Esophagus squamous epithelium (tissue), 5 donors: ENCODE measurements at places on chromosomes 1 and 21.
A peak's percentile ranks its signal among the peaks of the same experiment; 100 is the strongest.

DNA sequence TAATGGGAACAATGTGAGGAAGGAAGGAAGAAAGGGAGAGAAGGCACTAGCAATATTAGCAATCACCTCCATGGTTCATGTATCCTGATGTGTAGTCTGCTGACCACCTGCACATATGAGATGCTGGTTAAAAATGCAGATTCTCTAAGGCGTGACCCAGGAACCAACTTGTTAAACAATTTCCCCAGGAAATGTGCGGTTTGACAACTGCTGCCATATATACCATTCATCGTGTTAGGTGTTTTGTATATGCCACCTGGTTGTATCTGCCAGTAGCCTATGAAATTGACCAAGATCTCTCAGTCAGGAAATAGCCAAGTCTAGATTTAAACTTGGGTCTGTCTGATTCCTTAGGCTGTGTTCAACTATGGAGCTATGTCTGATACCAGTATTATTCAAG lies 4.1 kb downstream of the SEMA4A start:
- DNase-seq = no peak

DNA sequence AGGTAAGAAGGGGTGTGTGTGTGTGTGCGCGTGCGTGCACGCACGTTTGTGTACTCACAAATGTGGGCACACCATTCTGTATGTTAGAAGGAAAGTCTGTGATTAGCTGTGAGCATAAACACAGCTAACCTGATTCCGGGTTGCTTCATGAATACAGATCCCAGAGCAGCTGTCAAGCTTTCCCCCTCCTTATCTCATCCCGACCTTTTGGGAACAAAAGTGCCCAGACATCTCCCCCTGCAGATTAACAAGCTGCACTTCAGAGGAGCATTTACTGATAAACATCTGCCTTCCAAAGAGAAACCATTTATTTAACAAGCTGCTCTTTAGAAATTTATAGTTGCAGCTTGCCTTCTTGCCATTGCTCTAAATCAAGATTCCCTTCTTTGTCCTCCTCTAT lies 97.0 kb downstream of the MT1HL1 start:
- DNase-seq = no peak

DNA sequence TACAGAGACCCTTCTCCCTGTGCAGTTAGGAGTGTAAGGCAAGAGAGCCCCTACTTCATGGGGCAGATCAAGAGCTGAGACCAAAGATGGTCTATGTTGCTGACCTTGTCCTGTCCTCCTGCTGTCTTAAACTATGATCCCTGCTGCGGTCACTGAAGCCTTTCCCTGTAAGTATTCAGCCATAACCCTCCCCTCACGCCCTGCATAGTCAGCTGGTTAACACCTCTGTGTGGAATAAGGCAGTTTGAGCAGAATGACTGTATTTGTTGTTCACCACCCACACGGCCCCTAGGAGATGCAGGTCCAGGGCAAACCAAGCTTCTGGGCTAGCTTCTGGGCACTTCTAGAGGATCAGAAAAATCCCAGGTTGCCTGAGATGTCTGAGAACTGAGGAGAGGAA lies 356 bp downstream of the TSPAN1 start:
- no peak for DNase-seq

DNA sequence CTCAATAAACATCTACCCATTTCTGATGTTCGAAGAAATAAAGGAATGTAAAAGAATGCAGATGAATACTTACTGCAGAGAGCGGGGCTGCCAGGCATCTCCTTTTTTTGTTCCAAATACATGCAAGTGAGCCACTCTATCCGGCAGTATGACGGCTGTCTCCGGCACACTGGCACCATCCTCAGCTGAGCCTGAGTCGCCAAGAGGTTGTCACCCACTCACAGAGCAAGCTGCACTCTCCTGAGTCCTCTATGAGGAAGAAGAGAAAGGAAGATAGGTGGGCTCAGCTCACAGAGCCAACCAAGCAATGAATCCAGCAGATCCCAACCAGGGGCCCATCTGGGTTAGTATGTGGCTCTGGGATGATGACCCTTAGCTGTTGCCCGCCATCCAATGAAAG lies 65.3 kb downstream of the CD46 start:
- no peak for DNase-seq

DNA sequence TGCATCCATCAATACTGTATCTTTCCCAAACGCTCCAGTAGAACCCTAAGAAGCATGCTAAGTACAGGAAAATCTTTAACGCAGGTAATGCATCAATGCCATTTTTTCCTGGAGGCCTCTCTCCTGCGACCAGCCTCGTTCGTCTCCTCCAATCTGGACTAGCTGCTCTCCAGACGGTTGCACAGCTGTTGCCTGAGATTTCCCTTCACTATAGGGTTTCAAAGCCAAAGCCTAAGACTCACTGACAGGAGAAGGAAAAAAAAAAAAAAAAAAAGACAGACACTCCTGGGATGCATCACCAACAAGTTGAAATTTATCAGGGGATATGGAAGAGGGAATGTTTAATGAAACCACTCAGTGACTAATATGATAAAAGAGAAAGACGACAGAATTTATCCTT lies 93.0 kb downstream of the APP start:
- no peak for DNase-seq

- no peak for DNase-seq
These were observed 26.2 kb upstream of the CAP1 start for GRCh38 chr1:40014253-40014706.

DNA sequence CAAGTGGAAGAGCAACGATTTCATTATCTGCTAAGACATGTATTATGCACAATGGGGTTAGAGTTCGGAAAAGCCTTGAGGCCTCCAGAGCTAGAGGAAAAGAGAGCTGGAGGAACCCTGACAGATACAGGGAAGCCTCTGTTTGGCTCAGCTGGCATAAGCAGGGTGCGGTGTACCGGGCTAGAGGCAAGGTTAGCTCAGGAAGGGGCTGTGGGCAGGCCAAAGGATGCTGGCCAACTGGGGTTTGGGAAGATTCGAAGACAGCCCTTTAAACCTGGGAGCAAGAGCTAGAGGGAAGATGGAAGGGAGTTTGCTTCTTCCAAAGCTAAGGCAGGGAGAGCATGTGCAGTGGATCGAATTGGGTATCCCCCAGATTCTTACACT lies 107.6 kb upstream of the TLR5 start:
- no peak for DNase-seq

GRCh38 chr1:155272466-155273342 lies 600 bp downstream of the CLK2 start:
- no peak for DNase-seq

GRCh38 chr1:117627546-117628130 lies 21.8 kb downstream of the TENT5C start:
- DNase-seq = no peak

GRCh38 chr1:41639332-41639936 lies 155.0 kb upstream of the EDN2 start:
- no peak for DNase-seq

DNA sequence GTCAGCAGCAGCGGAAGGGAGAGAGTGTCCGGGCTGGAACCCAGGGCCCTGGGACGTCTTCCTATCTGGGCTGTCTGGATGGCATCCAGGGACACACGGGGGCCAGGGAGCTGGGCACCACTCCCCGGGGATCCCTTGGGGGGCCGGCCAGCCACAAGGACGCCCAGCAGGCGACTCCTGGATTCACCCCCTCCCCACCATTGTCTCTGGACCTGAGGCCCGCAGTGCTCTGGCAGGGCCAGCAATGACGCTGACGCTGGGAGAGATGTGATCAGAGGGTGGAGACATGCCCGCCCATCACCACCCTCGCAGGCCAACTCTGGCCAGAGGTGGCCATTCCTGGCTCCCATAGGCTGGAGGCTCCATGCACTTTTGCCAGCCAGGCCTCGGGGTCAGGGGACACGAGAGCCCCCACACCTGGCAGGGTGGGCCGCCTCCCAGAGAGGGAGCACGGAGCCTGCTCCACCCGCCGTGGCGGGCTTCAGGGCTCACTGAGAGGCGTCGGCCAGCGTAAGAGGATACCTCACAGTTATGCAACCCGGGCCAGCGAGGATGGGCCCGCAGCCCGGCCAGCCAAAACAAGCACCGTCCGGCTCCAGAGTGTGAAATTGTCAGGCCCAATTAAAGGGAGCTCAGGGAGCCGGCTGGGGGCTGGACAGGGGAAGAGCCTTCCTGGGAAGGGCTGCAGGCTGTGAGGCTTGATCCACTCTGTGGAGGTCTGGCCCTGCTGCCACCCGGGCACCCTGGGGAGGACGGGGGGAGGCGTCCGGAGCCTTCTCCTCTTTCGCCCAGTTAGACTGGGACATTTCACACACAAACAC lies 10.3 kb downstream of the ACTRT2 start:
- no peak for DNase-seq

DNA sequence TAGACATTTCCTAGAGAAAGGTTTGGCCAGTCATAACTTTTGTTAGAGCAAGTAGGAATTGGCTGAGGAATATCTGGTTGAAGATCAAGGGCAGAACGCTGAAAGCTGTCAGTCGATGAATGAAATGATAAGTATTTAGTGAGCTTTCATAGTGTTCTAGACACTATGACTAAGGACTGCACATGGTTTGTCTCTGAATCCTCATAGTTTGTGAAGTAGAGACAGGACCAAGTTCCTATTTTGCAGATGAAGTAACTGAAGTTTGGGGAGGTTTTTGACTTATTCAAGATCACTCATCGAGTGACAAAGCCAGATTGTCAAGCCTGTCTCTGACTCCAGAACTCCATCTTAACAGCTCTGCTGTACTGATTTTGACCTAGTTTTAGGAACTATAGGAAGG lies 4.7 kb downstream of the ELOA start:
- DNase-seq = no peak

- no peak for DNase-seq
These were observed 87.0 kb downstream of the INTS7 start for GRCh38 chr1:211948377-211948776.

- peak; percentile 9 for DNase-seq
These were observed 26.9 kb upstream of the RAP1A start for GRCh38 chr1:111592389-111593361.
